ENCODE measurements at places on chromosomes 3 and 15. TPM values are rescaled to one million over a fixed set of nuclear protein-coding genes. Genes with fewer than 3 reads are reported as not detected.

RARB gene
- total RNA-seq, result not detected

CIDEC gene
- total RNA-seq, result not detected

FGF12 gene
- not detected for total RNA-seq

CPEB1 gene
- total RNA-seq, result not detected

AMIGO3 gene
- not detected for total RNA-seq

LNP1 gene
- total RNA-seq, result 2.0 TPM

NOX5 gene
- total RNA-seq, result 0.23 TPM

SOX14 gene
- total RNA-seq, result not detected

HCN4 gene
- not detected for total RNA-seq

LRRC15 gene
- not detected for total RNA-seq

CCDC33 gene
- not detected for total RNA-seq

ERICH6 gene
- total RNA-seq, result not detected

HRG gene
- total RNA-seq, result not detected

GABRR3 gene
- not detected for total RNA-seq

NEK10 gene
- total RNA-seq, result 0.74 TPM

PRTG gene
- total RNA-seq, result not detected

LRTM1 gene
- total RNA-seq, result not detected

GUCA1C gene
- total RNA-seq, result not detected

CCR9 gene
- not detected for total RNA-seq

GHSR gene
- not detected for total RNA-seq

EPHB3 gene
- 0.19 TPM for total RNA-seq

CCDC14 gene
- 93.0 TPM for total RNA-seq

SERINC4 gene
- 0.61 TPM for total RNA-seq

LMCD1 gene
- total RNA-seq, result 1.3 TPM

TGM4 gene
- not detected for total RNA-seq

TM4SF4 gene
- not detected for total RNA-seq

DLEC1 gene
- 0.18 TPM for total RNA-seq

MESP1 gene
- total RNA-seq, result 6.2 TPM

FGD5 gene
- total RNA-seq, result not detected

GOLGA6D gene
- total RNA-seq, result 0.14 TPM

LSAMP gene
- total RNA-seq, result not detected

ACVR2B gene
- 7.9 TPM for total RNA-seq

MGLL gene
- 0.14 TPM for total RNA-seq

SLC28A1 gene
- total RNA-seq, result 0.30 TPM

ALCAM gene
- 18.8 TPM for total RNA-seq

MESP2 gene
- not detected for total RNA-seq

SLC12A1 gene
- not detected for total RNA-seq

GPR15 gene
- 1.5 TPM for total RNA-seq

CALML4 gene
- total RNA-seq, result 9.7 TPM

PRR23C gene
- not detected for total RNA-seq

SPTBN5 gene
- 0.55 TPM for total RNA-seq

TEX55 gene
- total RNA-seq, result not detected

CACNA2D2 gene
- total RNA-seq, result 2.4 TPM

STAG1 gene
- 35.8 TPM for total RNA-seq

NRG4 gene
- not detected for total RNA-seq

Data from activated naive CD4-positive, alpha-beta T cell treated with anti-CD3 and anti-CD28 coated beads, Interleukin-2, amount 50 U/mL, for 72 hours (primary cell).